Skin of body (tissue), 3 donors: ENCODE measurements at places on chromosomes 5 and 9. TPM values are rescaled to one million over a fixed set of nuclear protein-coding genes. Genes with fewer than 3 reads are reported as not detected.

ITK gene
- 1.3 TPM for total RNA-seq

ADCY2 gene
- total RNA-seq, result 6.9 TPM

FANCC gene
- total RNA-seq, result 16.1 TPM

PAPPA gene
- total RNA-seq, result 4.4 TPM

SPATA31A3 gene
- not detected for total RNA-seq

DNA sequence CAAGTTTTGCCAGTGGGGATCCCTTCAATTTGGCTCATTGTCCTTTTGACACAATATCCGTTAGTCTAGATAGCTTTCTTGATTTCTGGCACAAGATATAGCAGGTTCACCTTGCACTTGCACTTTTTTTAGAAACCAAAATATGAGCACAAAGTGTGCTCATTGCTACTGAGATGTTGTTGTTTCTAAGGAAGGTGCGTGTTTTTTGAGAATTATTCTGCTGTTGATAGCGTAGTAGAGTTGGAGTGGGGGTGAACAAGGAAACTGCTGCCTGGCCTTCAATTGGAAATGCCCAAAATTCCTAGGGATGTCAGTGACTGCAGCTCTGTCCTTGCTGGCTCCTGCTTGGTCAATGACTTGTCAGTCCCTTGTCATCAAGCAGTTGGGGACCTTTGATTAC lies 73.3 kb downstream of the TLE4 start:
- no peak for DNase-seq

GRCh38 chr9:90893706-90894105 lies 92.1 kb downstream of the SYK start:
- no peak for DNase-seq

GRCh38 chr5:19615071-19615470 lies 372.9 kb downstream of the CDH18 start:
- DNase-seq, result no peak

DNA sequence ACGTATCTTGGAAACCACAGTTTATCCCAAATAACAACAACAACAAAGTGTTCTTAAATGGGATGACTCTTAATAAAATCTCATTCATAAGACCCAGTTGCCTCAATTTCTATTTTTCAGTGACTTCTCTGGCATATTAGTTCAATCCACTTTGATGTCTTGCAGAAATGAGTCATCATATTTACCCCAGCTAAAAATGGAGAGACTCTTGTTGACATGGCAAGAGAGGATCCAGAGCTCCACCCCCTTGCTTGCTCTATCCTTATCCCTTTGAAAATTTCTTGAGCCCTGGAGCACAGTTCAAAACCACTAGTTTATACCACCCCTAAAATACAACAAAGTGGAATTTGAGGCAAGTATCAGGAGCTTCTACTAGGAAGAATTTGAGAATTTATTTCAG lies 20.8 kb downstream of the VCAN start:
- no peak for DNase-seq

GRCh38 chr5:19771174-19771835 lies 216.7 kb downstream of the CDH18 start:
- DNase-seq, result no peak

DNA sequence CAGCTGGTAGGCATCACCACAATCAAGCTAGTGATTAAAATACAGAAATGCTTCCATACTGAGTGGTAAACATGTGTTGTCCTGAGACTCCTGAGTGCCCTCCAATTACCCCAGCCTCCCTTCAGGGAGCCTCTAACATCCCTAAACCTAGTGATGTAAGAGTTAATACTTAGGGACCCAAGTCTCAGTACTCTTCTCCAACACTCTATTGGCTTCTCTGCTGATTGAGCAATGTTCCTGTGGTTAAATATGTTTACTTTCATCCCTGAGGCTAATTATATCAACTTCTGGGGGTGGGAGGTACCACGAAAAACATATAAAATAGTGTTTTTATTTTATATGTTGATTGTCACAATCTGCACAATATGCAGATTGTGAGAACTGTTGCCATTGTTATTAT lies 5.0 kb downstream of the GRXCR2 start:
- DNase-seq, result no peak

DNA sequence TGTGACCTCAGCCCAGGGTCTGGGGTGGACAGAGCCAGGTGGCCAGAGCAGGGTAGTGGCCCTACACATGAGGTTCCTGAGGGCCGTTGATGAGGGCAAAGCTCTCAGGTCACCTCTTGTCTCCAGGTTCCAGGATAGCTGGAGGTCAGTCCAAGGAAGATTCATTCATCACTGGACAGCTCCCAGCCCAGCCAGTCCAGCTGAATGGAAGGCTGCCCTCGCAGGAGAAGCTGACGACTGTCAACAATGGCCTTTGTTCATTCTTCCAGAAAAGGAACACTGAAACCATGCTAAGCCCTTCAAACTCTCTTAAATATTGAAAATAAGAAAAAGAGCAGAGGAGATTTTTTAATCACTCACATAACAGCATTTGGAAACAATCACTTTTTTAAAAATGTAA lies 169.7 kb upstream of the TBCA start:
- DNase-seq, result no peak

DNA sequence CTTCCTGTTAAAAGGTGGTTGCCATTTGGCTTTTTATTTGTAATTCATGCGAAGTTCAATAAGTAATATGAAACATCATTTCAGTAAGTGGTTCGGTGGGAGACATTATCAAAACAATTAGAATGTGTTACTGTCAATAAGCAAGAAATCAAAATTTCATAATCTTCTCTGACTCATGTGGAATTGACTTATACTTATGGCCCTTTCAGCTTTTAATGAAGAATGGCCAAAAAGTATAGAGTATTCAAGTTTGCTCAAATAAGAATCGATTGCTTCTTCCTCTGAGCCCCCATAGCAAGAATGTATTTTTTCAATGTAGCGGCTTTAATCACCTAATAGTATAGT lies 174.5 kb downstream of the AOPEP start:
- no peak for DNase-seq

DNA sequence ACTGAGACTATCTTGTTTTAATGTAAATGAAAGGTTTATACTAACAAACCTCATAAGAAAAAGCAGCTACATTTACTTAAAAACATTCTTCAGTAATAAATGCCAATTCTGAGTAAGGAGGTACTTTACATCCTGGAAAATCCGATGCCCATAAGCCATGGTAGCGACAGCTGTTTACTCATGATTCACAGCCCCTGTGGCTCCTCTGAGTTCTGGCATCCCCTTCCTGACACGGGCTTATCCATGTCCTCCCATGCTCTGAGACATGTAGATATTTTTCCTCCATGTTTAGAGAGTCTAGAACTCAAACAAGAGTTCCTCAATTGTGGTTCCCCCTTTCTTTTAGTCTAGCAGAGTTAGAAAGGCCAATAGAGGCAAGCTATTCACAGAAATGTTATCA lies 63.1 kb upstream of the DEPDC1B start:
- no peak for DNase-seq

- no peak for DNase-seq
Observed at GRCh38 chr9:15287309-15287708, 19.7 kb downstream of the TTC39B start.

DNA sequence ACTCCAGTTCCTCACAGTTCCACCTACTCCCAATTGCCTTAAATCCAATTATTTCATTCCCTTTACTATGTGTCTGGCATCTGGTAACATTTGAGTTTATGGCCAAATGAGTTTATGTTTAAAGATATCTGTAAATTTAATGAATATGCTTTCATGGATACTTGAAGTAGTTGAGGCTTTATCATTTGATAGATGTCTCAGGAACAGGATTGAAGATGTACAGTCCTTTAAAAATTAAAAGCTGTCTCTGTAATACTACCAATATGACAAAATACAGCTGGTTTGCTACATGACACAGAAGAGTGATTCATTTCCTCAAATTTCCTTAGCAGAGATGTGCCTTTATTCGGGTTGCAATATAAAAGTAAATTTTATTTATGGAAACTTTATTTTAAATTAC lies 2326.0 kb upstream of the ACO1 start:
- DNase-seq, result no peak

DNA sequence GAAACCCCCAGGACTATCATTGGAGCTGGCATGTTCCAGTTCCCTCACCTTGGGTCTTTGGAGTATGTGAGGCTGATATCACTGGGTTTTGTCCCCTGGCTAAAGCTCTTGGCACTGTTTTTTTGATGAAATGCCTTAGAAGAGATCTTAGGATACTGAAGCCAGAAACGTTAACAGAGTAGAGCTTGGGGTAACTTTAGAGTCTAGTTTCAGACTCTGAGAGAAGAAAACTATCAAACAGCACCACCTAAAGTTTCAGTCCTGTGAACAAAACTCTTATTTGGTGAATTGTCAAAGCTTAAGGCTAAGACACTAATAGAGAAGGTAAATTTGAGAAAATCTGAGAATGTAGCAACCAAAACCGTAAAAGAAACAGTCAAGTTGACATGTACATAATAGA lies 111.7 kb upstream of the PUM3 start:
- DNase-seq, result no peak

DNA sequence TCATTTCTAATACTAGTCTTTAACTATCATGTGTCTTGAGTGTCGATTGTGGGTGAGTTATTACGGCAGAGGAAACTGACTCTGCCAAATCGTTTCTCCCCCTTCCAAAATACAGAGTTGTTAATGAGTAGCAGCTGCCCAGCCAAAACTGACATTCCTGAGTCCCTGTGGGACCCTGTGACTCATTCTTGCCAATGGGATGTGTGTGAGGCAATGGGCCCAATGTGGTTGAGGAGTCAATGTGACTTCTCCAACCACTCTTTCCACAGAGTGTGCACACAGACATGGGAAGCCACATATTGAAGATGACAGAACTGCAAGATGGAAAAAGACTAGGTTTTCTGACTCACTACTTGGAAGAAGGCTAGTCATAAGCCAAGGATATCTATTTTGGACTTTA lies 434.7 kb downstream of the DTWD2 start:
- DNase-seq, result peak; percentile 96

- DNase-seq, result no peak
Observed at GRCh38 chr9:2601785-2602378, 19.7 kb upstream of the VLDLR start.

- DNase-seq, result no peak
Observed at GRCh38 chr5:107464416-107464815, 206.3 kb downstream of the EFNA5 start.

DNA sequence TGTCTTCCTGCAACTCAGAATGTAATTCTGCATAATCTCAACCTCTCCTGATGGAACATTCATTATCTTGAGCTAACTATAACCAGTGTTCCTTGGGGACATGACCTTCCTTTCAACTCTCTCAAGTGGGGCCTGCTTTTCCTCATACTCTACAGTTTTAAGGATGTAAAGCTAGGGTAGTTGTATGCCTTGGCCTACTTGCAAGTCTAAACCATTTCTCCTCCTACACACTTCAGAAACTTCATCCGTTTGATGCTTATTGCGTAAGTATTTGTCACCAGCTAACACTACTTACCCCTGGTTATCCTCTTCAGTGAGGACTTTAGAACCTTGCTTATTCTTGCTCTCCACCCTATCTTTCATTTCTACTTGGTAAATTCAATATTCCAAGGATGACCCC lies 548.9 kb downstream of the HINT1 start:
- DNase-seq, result no peak

GRCh38 chr9:114888607-114889006 lies 41.8 kb downstream of the TNFSF8 start:
- DNase-seq, result no peak

GRCh38 chr9:130058887-130059286 lies 5.2 kb downstream of the GPR107 start:
- DNase-seq, result no peak

DNA sequence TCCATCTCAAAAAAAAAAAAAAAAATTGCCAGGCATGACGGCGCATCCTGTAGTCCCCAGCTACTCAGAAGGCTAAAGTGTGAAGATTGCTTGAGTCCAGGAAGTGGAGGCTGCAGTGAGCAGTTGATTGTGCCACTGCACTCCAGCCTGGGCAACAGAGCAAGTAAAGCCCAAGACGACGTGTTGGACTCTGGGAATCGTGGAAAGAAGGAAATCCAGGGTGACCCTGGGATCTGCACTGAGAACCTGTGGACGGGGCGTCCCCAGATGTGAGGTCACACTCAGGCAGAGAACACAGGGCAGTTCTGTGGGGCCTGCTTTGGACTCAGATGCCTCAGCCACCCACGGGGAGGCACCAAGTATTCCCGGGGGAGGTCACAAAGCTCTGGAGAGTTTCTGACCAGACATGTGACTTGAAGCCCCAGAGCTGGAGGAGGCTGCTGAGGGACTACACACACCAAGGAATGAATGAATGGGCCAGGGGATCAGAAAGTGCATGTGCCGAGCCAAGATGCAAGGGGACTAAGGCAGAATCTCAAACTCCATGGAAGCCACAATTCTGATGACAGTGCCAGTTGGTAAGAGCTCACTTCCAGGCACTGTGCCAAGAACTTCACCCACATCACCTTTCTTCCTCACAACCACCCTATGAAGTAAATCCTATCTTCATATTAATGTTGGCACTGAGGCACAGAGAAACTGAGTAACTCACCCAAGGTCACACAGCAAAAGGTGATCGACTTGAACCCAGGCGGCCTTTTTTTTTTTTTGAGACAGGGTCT lies 12.9 kb downstream of the DYNC2I2 start:
- DNase-seq, result no peak

- no peak for DNase-seq
Observed at GRCh38 chr9:124206391-124206790, 51.4 kb upstream of the NEK6 start.

- DNase-seq, result peak; percentile 29
Observed at GRCh38 chr5:122727112-122727541, 47.8 kb upstream of the SNX2 start.

DNA sequence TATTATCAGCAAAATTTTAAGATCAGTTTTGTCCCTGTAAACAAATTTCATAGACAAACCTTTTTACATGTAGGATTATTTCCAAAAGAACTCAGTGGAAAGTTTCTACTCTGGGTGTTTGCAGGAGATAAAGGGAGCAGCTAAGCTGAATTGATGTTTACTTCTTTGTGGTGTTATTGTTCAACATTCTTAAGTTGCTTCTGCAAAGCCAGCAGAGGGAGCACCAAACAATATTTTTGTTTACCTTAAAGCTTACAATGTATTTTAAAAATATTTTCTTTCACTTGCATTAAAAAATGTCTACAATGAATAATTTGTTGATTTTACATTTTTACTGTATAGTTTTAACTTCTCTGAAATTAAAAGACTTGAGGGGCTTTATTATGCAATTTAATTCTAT lies 135.4 kb downstream of the ATG10 start:
- peak; percentile 19 for DNase-seq

DNA sequence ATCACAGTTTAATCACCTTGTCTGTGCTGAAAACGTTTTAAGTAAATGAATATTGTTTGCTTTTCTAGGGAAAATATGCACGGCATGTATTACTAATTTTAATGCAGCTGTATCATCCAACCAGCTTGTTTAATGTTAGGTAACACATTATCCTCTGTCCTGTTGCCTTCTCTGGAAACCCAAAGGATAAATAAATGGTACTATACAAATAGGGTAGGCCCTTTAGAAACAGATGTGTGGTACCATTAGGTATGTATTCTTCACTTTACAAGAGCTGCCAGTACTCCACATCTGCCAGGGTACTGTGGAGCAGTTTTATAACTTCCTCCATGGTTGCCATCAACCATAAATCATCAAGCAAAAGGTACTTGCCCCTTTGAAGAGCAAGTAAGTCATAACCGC lies 42.9 kb downstream of the FAF2 start:
- no peak for DNase-seq
